T-helper 9 cell (primary cell): ENCODE measurements at places on chromosomes 4 and X.

- DNase-seq, result no peak
Measured at GRCh38 chr4:113849771-113850170, 88.2 kb upstream of the CAMK2D start.

- no peak for DNase-seq
Measured at GRCh38 chrX:139058831-139059495, 347.4 kb upstream of the FGF13 start.

DNA sequence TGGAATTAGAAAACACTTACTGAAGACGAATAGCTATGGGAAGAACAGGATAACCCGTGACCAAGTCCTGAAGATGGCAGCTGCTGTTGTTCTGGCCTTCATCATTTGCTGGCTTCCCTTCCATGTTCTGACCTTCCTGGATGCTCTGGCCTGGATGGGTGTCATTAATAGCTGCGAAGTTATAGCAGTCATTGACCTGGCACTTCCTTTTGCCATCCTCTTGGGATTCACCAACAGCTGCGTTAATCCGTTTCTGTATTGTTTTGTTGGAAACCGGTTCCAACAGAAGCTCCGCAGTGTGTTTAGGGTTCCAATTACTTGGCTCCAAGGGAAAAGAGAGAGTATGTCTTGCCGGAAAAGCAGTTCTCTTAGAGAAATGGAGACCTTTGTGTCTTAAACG is 2.4 kb downstream of the AGTR2 start:
- DNase-seq, result no peak

GRCh38 chr4:170234800-170235199 is 145.0 kb upstream of the AADAT start:
- DNase-seq, result no peak

- DNase-seq, result no peak
Measured at GRCh38 chrX:18664947-18665346, 7.0 kb downstream of the RS1 start.

- no peak for DNase-seq
Measured at GRCh38 chr4:55791666-55792065, 27.9 kb upstream of the EXOC1L start.

- no peak for DNase-seq
Measured at GRCh38 chr4:93646233-93646930, 182.2 kb upstream of the ATOH1 start.

GRCh38 chrX:28787206-28787605 is 200.0 kb downstream of the IL1RAPL1 start:
- DNase-seq, result no peak

- DNase-seq, result no peak
Measured at GRCh38 chr4:124713185-124713592, 657 bp upstream of the ANKRD50 start.

DNA sequence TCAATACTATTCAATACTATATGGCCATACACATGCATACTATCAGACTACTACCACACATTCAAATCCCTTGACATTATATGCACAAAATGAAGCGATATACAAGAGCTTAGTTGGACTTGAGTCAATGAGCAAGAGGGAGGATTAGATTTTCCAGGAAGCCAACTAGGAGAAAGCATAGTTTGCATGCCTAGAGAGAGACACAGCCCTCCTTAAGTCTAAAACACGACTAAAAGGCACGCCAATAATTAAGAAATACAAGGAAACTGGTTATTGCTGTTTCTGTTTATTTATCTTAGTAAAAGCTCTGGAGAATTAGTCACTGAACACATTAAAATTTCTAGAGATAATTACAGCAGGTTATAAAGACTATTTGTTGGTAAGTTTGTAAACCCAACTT is 21.8 kb downstream of the MBNL3 start:
- no peak for DNase-seq

DNA sequence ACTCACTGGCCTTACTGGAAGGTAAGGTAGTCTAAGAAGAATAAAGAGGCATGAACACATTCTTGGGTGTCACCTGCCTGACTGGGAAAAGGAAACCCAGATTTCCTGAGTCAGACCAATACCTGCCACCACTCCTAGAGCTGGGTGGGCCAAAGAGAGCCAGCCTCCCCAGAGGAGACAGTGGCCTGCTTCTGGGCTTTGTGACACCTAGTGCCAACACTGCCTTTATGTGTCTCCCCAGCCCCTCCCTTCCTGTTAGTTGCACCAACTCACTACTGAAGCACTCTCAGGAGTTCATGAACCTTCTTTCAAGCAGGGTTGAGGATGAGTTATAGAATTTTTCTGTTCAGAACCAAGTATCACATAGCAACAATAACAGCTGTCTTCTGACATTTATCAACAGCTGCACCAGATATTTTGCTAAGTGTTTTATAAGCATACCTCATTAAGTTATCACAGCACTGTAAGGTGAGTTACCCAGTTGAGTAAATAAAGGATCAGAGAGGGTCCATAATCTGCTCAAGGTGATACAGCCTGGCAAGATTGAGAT is 77.6 kb upstream of the ETNPPL start:
- DNase-seq, result no peak

DNA sequence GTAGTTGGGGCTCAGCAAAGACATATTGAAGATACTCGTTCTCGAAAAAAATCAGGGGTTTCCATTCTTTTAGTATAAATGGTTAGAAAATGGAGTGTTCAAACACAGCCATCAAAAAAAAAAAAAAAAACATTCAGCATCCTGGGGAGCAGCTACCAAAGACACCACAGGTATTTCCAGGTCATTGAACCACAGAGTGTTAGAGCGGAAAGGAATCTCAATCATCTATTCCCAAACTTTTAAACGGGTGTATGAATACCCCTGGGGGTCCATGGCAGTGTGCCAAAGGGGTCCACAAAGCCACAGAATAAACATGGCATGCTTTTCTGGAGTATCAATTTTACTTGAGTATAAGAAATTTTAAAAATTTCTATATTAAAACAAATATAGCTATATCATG is 6.9 kb upstream of the FGF16 start:
- no peak for DNase-seq

DNA sequence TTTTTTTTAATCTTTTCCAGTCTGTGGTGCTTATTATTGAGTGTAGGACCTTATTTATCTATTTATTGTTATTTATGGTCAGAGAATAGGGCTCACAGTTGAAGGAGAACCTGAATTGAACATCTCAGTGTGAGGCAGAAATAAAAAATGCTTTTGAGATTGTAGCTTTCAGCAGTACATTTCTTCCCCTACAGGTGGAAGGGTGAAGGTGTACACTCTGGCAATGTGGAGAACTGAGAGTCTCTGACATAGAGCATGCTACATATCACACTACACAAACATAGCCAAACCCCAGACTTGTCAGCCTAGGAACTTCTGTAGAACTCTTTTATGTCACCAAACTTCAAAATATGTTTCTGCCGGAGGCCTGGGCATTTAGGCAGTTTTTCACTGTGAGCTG is 140.2 kb downstream of the STIM2 start:
- DNase-seq, result no peak

DNA sequence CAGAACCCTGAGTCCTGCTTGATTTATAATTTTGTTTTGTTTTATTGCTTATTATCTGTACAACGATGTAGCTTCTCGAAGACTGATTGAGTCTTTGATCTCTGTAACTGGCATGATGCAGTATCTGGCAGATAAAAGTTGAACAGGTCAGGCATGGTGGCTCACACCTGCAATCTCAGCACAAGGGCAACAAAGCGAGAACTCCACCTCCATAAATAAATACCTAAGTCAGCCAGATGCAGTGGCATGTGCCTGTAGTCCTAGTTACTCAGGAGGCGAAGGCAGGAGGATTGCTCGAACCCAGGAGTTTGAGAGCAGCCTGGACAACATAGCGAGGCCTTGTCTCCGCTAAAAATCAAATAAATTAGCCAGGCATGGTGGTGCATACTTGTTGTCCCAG is 15.7 kb upstream of the WDR19 start:
- DNase-seq, result no peak

- DNase-seq, result no peak
Measured at GRCh38 chr4:150501983-150502382, 80.0 kb upstream of the MAB21L2 start.

DNA sequence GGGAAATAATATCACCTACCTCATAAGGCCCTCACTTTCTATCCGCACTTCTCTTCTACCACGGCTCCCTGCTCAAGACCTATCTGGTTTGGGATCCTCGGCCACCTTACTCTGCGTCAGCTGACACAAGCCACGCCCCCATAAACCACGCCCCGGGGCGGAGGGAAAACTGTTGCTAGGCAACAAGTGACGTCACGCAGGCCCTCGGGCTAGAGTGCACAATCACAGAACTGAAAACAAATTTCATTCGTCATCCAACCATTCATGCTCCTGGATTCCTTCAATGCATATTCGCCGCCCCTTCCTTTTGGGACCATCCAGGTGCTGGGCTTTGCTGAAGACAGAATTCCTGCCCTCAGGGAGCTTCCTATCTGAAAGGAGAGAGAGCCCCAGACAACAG is 66.3 kb downstream of the SMC1A start:
- peak; percentile 4 for DNase-seq

- DNase-seq, result no peak
Measured at GRCh38 chr4:71765350-71765749, 18.5 kb downstream of the GC start.

GRCh38 chr4:139795527-139796314 is 130.1 kb downstream of the MGST2 start:
- DNase-seq, result no peak

- no peak for DNase-seq
Measured at GRCh38 chrX:46643636-46644035, 70.1 kb downstream of the CHST7 start.

DNA sequence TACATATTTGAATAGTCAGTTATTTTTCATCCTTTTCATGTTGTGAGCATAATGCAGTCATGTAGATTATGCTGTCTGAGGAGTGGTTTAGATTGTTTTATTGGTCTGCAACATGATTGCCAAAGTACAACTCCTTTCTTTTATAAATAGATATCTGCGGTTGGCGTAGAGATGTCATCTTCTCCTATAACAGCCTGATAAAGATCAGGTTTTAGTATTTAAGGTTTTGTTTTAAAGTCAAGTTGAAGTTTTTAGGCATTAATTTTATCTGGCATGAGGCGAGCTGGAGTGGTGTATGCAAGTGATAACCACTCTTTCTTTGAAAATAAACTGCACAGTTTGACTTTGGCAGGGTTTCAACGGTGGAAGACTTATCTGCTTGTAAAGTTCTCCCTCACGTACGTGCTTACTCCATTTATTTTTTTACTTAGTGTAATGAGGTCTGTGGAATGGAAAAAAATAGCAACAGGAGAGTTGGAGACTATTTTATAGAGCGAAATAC is 126.3 kb downstream of the FBXO8 start:
- DNase-seq, result no peak

DNA sequence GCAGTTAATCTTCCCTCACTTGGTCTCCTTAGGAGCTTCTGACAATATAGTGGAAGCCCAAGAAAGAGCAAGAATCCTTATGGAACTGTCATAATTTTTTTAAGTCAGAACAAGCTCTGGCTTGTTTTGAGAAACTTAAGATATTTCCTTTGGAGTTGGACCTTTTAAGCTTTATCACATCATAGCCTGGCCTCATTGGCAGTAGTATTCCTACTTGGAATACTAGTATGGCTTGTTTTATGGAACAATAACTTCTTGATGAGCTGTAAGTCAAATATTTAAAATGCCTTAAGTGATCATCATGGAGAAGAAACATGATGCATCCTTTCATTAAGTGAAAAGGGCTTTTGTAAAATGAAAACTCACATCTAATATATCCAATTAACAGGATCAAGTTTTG is 78.0 kb upstream of the NRK start:
- no peak for DNase-seq

DNA sequence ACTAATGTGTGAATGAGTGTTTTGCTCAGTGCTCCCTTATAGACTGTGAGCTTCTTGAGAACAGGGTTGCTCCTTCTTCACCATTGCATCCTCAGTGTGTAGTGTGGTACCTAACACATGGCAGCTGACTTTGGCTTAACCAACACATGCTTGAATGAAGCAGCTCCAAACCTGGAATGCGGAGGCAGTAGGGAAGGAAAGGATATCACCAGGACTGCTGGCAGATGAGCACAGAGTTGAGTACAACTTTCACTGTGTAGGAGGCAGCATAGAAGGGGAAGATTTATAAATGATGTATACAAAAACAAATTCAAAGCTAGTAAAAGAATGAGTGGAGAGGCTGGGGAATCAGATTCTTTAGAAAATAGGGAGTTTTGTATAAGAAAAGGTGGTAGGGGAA is 174.3 kb downstream of the SLIT2 start:
- DNase-seq, result no peak

GRCh38 chr4:55078987-55079386 is 46.4 kb downstream of the KDR start:
- no peak for DNase-seq

DNA sequence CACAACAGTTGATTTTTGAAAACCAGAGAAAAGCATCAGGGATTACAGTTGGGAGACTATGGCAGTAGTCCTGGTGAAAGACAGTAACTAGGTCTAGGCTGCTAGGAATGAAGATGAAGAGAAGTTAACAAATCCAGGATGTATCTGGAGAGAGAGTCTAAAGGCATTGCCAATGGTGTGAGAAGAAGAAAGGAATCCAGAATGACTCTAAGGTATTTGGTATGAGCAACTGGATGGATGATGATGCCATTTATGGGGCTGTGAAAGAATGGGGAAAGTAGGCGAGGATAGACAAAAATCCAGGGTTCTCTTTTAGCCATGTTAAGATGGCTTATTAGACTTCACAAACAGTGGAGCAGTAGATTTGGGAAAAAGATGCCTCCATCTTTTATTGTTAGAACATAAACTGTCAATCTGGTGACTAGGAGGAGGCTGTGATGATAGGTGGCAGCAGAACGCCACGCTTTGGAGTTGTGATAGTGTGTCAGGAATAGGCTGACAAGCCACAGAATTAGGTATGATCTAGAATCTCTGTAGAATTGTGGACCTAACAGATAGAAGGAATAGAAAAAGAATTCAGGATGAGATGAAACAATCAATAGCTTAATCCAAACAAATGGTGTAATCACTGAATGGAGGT is 27.3 kb upstream of the JADE1 start:
- DNase-seq, result peak; percentile 47

DNA sequence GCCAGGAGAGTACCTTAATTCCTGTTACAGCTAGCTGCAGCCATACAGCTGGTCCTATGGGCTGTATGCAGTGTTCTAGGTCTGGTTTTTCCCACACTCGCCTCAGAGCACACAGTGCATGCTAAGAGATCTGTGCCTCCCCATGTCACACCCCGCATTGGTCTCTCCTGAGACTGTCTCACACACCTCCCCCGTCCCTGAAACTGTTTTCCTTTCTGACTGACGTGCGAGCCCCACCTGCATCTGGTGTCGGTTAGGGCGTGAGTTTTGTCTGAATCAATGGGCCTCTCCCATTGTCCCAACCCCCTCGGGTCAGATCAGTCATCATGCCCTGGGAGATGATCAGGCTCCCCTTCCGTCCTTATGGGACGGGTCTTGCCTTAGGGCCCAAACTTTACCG is 3.4 kb upstream of the UGT8 start:
- no peak for DNase-seq
